BJ (cell line): ENCODE measurements at places on chromosomes 2 and 18. TPM values are rescaled to one million over a fixed set of nuclear protein-coding genes. Genes with fewer than 3 reads are reported as not detected.

- DNase-seq = no peak
Observed at GRCh38 chr2:239942090-239942489, 83.1 kb downstream of the NDUFA10 start.

GRCh38 chr2:159449504-159450124, 163.1 kb upstream of the WDSUB1 start:
- no peak for DNase-seq

GRCh38 chr2:196983934-196984333, 57.4 kb upstream of the PGAP1 start:
- no peak for DNase-seq

GRCh38 chr2:43059183-43059897, 167.1 kb downstream of the ZFP36L2 start:
- peak; percentile 95 for DNase-seq

DNA sequence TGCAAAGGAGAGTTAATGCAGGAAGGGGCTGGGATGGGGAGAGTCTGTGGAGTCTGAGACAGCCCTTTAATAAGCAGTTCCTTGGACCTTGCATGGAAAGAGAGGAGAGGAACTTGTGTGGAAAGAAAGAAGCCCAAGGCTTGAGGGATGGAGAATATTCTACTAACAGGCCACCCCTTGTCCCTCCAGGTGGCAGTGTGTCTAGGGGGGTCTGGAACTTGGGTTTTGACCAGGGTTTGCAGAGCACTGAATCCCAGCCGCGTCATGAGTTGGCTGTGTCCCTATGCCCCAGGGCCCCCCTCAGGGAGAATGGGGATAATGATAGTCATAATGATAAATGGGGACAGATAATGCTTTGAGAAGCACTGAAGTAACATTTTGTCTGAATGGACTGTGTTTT, 15.0 kb downstream of the TCF7L1 start:
- DNase-seq = no peak

- no peak for DNase-seq
Observed at GRCh38 chr2:159262904-159263303, 23.6 kb downstream of the WDSUB1 start.

- no peak for DNase-seq
Observed at GRCh38 chr2:209901172-209901571, 101.3 kb upstream of the RPE start.

DNA sequence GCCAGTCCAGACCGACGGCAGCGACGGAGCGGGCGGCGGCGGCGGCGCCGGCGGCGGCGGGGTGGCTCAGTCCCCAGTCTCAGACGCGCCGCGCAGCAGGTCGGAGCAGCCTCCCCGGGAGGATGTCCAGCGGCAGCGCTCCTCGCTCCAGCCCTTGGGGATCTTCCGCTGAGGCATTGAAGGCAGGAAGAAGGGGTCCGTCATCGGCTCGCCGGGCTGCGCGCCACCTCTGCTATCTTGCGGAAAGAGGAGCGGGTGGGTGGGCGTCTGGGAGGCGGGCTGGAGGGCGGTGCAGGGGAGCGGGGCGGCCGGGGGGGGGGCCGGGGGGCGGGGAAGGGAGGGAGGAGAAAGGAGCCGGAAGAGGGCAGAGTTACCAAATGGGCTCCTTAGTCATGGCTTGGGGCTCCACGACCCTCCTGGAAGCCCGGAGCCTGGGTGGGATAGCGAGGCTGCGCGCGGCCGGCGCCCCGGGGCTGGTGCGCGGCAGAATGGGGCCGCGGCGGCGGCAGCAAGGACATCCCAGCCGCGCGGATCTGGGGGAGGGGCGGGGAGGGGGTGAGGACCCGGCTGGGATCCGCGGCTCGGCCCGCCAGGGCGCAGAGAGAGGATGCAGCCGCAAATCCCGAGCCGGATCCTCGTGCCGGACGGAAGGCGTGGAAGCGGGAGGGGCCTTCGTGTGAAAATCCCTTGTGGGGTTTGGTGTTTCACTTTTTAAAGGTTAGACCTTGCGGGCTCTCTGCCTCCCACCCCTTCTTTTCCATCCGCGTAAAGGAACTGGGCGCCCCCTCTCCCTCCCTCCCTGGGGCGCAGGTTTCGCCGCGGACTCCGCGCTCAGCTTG, at the start of gene NETO1:
TSS of gene NETO1 (minus strand) at position 242 of the 839 bp plus-strand sequence. CDS start 696 bp downstream, outside the sequence.
- no peak for DNase-seq

- no peak for DNase-seq
Observed at GRCh38 chr2:98548920-98549818, 59.1 kb downstream of the COA5 start.

DNA sequence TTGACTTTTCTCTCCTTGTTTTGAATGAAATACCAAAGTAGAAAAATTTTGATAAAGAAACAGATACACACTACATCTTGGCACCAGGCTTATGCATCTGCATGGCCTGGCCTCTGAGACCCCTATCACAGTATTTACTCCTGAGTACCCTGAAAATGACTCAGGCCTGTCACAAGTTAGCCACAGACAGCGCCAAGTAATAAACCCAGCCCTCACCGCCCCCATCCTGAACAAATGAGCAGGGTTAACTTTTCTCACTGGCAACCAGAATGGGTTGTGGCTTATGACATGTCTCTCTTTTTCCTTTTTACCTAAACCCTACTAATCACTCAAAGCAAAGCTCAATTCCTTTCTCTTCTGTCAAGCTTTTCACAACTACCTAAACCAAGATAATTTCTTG, 35.3 kb downstream of the SPRED2 start:
- no peak for DNase-seq

DNA sequence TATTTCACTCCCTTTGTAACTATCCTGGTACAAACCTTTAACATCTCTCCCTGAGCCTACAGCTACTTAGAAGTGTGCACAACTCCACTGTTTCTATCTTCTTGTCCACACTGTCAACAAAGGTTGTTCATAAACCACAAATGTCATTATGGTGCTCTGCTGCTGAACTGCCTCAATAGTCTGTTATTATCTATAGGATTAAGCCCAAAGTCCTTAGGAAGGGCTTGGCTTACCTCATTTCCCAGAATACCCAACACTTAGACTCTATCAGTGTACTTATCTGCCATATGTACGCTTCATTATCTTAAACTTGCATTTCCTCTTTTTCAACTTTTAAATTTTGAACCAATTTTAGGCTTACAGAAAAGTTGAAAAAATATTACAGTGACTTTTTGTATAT, 94.2 kb downstream of the HNMT start:
- DNase-seq = no peak

DNA sequence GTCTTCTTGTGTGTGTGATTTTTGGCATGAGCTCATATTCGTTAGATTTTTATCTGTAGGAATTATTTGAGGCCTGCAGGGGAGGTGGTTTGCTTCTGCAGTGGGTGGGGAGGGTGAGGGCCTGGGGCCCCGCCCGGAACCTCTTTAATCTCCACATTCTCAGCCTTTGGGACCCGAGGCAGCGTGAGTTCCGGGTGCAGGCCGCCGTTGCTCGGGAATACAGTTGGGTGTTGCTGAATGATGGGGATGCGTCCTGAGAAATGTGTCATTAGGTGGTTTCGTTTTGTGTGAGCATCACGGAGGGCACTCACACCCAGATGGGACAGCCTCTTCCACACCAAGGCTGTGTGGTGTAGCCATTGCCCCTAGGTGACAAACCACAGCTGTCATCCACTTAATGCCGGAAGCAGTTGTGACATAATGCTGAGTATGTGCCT, 13.7 kb upstream of the GAL3ST2 start:
- DNase-seq = no peak

- no peak for DNase-seq
Observed at GRCh38 chr2:104332731-104333130, 521.2 kb upstream of the POU3F3 start.

DNA sequence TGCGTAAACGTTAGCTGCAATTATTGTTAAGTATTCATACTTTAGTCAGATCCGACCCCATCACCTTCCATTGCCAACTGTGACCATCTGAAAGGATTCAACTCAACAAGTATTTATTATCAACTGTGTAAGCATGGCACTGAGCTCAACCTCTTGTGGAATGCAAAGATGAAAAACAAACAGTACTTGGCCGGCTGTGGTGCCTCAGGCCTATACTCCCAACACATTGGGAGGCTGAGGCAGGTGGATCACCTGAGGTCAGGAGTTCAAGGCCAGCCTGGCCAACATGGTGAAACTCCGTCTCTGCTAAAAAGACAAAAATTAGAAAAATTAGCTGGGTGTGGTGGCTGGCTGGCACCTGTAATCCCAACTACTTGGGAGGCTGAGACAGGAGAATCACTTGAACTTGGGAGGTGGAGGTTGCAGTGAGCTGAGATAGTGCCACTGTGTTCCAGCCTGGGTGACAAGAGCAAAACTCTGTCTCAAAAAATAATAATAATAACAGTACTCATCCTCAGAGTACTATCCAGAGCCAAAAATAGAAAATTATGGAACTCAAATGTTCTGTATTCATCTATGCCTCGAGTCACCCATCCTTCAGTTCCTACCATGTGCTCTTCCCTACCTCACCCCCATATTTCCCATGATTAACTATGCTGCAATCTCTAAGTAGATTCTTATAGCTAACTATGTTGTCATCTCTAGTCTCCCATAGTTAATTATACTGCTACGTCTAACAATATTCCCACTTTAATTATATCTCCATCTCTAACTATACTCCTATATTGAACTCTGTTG, 8.6 kb upstream of the MREG start:
- no peak for DNase-seq

- no peak for DNase-seq
Observed at GRCh38 chr2:26609839-26610277, 31.3 kb downstream of the CIB4 start.

OSR1 gene
- polyA plus RNA-seq = 4.3 and 6.7 TPM in 2 replicates

ZAP70 gene
- 0.10 and 0.16 TPM in 2 replicates for polyA plus RNA-seq

B4GALT6 gene
- polyA plus RNA-seq = 0.26 and 1.1 TPM in 2 replicates

NT5DC4 gene
- not detected in 2 replicates for polyA plus RNA-seq

SP9 gene
- polyA plus RNA-seq = not detected in 2 replicates

MC2R gene
- polyA plus RNA-seq = not detected in 2 replicates
